ENCODE measurements at places on chromosomes 1 and 21.
A peak's percentile ranks its signal among the peaks of the same experiment; 100 is the strongest.

GRCh38 chr1:167605576-167605975, 24.5 kb upstream of the RCSD1 start:
- DNase-seq = no peak

- no peak for DNase-seq
Observed at GRCh38 chr1:83760226-83761021, 238.5 kb downstream of the TTLL7 start.

- no peak for DNase-seq
Observed at GRCh38 chr1:213675043-213675442, 312.7 kb upstream of the PROX1 start.

DNA sequence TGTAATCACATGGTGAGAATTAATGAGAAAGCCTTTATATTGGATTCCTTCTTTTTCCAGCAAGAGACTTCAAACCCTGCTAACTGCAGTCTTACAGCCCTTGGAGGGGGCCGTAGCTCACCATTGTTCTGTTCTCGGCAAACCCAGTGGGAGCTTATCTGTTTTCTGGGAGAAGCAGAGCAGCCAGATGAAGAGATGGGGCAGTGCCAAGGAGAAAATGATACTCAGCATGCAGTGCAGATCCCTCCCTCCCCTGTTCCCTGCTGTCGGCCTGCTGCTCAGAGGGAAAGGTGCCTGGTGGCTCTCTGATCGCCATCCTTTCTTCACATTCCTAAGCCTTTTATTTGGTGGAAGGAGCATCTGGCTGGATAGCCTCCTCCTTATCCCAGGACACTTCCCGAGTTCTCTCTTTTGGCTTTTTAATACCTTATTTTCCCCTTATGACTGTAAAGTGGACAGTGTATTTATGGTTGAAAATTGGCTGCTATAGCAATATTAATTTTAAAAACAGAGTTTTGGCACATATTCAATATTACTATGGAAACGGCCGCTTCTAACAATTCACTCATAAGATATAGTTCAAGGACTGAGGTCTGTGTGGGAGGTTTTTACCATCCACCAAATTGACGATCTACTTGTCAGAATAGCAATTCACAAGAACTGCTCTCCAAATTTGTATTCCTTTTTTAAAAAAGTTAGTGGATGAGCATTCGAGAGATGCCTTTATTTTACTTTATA, 203.4 kb downstream of the CRB1 start:
- peak; percentile 47 for DNase-seq

GRCh38 chr1:27487966-27488884, 1.7 kb downstream of the WASF2 start:
- peak; percentile 30 for DNase-seq
